ENCODE measurements at places on chromosomes 12 and 14.

- DNase-seq = peak; percentile 41
These were observed 429.9 kb downstream of the DAD1 start for GRCh38 chr14:22159099-22159498.

DNA sequence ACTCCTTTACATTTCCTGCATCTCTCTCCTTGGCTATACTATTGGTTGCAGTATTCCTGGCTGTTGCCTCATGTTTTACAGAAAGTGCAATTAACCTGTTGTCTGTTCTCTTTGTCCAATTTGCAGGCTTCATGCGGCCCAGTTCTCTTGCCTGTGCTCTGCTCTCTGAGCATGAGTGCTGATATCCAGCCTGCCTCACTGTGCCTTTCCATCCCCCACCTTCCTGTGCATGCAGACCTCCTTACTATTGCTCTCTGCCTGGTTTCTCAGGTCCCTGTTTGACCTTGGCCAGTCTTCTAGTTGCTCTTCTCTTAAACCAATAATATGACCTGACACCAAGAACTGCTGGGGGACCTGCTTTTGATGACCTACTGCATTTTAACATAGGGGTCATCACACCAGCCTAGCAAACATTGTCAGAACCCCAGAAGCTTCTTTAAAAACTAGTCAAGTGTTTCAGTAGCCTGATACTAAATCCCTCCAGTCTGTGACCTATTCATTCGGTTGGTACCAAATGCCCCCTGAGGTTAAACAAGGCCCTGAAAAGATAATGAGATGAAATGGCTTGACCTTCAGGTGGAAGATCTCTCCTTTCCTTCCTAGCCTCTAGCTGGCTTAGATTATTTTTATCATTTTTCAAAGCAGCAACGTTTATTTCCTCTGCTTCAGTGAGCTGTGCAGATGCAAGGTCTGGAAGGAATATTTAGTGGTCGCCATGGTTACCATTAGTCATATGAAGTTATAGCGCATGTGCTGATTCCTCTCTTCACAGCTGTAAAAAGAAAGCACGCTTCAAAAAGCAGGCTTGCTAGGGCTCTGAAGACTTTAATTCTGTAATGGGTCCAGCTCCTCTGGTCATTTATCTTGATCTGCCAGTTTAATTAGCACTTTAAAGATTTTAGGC lies 216.5 kb downstream of the PHLDA1 start:
- peak; percentile 34 for DNase-seq

GRCh38 chr12:109109746-109110350 lies 6.5 kb upstream of the ACACB start:
- no peak for DNase-seq

DNA sequence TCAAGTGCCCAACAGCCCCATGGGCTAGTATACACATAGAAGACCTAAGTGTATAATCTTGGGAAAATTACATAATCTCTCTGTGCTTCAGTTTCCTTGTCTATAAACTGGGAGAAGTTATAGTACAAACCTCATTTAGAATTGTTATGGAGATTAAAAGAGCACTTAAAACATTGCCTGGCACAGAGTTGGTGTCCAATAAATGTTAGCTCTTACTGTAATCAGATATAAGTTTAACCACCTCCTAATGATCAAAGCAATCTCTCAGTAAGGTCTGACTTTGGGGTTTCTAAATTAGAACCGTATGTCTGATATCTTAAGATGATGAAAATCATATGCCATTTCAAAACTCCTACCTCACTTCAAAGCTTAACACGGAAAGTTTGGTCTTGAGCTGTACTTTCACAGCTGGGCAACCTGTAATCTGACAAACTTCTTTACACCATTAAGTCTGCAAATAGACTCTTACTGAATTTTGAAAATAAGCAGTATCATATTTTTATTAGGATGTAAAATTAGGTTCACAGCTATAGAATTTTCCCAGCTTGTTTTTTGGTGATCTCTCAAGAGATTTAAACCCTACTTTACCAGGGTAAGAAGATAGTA lies 58.6 kb upstream of the MYBPC1 start:
- no peak for DNase-seq

DNA sequence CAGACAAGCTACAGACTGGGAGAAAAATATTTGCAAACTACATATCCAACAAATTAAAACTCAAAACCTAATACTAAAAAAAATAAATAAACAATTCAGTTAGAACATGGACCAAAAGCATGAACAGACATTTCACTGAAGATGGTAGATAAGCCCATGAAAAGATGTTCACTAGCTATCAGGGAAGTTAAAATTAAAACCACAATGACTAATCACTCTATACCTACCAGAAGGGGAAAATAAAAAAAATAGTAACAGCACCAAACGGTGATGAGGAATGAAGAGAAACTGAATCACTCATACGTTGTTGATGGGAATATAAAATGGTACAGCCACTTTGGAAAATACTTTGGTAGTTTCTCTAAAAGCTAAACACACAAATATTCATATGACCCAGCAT lies 31.1 kb upstream of the DHRS7 start:
- no peak for DNase-seq

GRCh38 chr12:74489543-74489942 lies 48.1 kb upstream of the ATXN7L3B start:
- no peak for DNase-seq

DNA sequence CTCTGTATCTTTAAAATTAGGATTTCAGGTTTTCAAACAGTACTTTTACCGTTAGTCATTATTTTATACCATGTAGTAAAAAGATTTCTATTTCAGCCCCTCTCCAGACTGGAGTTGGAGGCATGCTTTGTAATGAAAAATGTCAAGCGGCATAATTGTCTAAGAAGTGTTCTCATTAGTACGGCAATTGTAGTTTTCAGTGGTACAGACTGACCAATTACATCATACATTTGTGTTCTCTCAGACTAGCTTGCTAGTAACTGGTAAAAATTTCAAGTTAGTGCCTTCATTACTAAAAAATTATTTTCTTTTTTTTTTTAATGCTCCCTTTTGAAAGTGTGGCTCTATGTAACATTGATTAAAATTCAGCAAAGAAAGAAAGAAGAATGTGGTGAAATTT lies 4.5 kb downstream of the USP30 start:
- no peak for DNase-seq

DNA sequence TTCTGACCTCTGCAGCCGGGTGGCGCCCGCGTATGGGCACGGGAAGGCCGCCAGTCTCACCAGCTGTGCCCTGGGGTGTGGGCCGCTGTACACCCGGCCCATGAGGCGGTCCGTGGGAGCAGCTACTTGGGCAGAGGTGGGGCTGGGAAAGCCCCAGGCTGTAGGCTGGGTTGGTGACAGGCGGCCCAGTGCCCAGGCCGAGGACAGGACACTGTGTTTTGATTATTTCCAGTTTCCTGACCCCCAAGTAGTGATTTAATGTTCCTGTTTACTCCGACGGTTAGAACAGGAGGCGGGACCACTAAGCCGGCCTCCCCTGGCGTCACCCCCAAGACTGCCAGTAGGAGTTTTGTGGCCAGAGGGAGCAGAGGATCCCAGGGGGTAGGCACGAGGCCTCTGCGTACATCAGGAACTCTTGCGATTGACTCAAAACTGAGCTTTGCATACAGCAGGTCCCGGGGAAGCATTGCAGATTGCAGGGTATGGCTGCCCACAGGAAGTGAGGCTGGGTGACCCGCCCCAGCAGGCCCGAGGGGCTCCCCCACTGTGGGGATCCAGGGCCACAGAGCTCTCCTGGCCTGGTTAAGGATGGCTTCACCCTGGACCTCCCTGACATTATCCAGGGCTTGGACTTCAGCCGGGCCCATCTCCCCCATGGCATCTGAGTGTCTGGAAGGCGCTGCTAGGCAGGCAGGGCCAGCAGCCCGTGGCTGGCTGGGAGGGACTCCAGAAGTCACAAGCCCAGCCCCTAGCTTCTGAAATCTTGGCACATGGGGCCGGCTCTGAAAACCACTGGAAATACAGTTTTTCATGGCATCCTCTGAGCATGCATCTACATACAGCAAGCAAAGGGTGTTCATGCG lies 42.5 kb upstream of the DIO3 start:
- no peak for DNase-seq

GRCh38 chr14:58947814-58948445 lies 240.5 kb upstream of the DAAM1 start:
- no peak for DNase-seq

DNA sequence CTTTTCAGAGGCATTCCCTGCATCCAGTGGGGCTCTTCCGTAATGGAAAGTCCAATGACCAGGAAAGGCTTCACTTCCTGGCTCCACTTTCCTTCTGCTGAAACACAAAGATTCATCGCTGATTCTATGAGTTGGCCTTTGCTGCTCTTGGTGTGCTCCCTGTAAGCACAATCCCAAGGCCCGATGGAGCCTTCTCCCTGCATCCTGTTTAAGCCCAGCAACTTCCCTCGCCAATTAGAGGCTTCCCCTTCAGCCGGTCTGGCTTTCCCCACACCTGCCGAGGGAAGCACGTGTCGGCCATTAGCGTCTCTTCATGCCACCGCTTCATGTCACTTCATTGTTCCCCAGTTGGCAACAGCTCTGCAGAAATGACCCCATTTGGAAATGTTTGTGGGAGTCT lies 693.9 kb downstream of the MED13L start:
- DNase-seq = no peak

DNA sequence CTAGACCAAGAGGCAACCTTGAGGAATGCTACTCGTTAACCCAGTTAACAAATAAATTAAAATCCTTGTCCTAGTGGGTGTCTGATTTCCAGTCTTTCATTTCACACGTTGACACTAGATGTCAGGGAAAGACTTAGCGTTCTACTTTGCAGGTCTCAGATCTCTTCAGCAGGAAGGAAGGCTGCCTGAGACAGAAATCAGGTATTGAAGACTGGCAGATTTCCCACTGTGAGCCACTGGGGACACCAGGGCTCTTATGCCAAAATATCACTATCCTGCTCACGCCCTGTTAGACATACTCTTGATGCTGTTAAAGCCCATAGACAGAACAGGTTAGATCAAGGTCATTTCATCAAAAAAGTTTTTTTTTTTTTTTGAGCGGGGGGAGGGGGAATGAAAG lies 33.0 kb downstream of the EMP1 start:
- DNase-seq = peak; percentile 39

DNA sequence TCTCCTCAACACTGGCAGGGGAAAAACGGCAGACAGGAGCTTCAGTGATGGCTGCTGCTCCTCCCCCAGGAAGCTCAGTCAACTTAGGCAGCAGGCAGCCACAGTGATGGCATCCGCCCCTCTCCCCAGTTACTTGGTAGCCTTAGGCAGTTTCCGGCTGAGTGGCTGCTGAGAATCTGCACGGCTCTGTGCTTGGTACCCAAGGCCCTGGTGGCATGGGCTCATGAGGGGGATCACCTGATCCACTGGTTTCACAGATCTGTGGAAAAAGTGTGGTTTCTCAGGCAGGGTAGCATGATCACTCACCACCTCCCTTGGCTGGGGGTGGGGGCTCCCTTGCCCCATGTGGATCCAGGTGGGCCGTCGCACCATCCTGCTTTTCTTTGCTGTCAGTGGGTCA lies 244.6 kb upstream of the MDGA2 start:
- no peak for DNase-seq

GRCh38 chr14:63243646-63244045 lies 39.4 kb downstream of the RHOJ start:
- DNase-seq = no peak

GRCh38 chr12:80567401-80567800 lies 123.4 kb downstream of the PTPRQ start:
- DNase-seq = no peak

DNA sequence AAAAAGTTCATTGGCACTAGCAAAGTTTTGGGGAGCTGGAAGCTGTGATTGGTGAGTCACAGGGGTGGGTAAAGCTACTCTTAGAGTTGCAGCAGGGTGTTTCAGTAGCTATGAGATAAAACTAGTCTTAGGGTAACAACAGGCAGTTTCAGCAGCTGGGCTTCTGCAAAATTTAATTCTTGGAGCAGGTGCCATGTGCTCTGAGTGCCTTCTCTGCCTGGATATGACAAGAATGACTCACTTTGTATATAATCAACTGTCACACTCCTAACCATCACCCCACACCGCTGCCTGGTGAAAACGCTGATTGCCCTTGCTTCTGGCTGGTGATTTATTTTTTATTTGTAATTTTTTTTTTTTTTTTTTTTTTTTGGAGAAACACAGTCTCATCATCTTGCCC lies 10.5 kb upstream of the PLBD2 start:
- no peak for DNase-seq

- DNase-seq = no peak
These were observed 3.1 kb upstream of the ARHGEF25 start for GRCh38 chr12:57607958-57608663.

GRCh38 chr14:69573831-69574262 lies 824 bp downstream of the CCDC177 start:
- DNase-seq = peak; percentile 57

- DNase-seq = no peak
These were observed 6.4 kb upstream of the MRPL42 start for GRCh38 chr12:93460902-93461301.

DNA sequence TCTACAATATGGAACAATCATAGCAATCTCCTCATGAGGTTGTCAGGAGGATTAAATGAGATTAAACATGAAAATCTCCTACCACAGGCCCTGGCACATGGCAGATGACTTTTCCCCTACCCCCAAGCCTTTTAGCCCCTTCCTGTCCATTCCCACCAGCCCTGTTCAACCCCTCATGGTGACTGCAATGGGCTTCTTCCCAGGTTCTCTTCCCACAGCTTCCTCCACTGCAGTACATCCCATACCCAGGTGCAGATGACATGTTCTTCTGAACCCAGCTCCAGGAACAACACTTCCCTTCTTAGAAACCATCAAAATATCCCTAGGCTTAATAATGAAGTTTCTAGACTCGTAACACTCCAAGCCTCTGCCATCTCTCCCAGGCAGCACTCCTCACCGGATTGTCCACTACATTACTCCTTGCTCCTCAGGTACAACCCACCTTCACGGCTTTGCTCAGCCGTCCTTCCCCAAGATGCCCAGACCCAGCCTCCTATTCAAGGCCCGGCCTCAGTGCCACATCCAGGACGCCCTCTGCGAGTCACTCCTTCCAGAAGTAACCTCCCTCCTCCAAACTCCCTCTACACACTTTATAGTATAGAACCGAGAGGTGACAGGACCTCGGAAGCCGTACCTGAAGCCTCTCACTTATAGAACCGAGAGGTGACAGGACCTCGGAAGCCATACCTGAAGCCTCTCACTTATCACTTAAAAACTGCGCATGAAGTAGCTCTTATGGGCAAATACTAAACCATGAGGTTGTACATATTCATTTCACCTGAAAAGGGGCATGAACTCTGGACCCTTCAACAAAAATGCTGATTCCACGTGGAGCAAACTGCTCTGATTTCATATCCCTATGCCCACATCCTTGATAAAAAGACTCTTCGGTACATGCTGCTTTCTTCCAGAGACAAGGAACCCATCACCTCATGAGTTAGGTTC lies 1.5 kb downstream of the CRACR2A start:
- DNase-seq = no peak
